Esophagus squamous epithelium (tissue), 5 donors: ENCODE measurements at places on chromosomes 6 and 20.
A peak's percentile ranks its signal among the peaks of the same experiment; 100 is the strongest.

GRCh38 chr6:140047321-140047720 is 672.9 kb upstream of the CITED2 start:
- DNase-seq: no peak
- H3K4me3 ChIP-seq: no peak overlapping the region
- no peaks in the 10 kb centered on the region for H3K36me3 ChIP-seq
- no peaks in the 10 kb centered on the region for H3K27me3 ChIP-seq

- no peaks in the 10 kb centered on the region for H3K36me3 ChIP-seq
- no peak overlapping the region for H3K4me3 ChIP-seq
Observed at GRCh38 chr6:40482532-40482931, 104.6 kb downstream of the LRFN2 start.

DNA sequence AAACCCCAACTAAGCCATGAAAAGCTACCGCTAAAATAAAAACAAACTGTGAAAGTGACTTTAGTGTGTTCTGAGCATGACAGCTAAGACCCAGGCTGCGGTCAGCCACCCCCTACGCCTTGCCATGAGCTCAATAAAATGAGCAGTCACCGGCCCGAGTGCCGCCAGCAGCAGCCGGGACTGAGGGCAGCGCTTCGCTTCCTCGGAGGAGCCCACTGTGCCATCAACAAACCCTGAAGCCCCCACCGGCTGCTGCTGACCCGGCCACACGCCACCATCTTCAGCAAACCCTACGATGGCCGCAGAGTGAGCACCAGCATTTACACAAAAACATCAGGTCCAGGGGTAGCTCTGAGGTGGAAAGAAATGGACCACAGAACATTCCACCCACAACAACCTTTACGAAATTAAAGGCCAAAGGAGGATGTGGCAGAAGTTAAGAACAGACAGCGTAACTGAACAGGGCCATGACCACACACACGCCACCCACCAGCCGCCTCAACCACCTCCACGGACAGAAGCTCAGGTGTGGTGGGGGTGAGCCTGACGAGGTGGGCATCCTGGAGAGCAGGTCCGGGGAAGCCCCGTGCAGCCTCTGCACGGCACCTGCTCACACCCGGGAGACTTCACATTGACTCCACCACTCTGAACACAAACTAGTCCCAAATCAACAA is 67.0 kb downstream of the THBS2 start:
- H3K27ac ChIP-seq: no peak overlapping the region
- H3K4me1 ChIP-seq: no peaks in the 10 kb centered on the region
- no peak overlapping the region for H3K4me3 ChIP-seq

DNA sequence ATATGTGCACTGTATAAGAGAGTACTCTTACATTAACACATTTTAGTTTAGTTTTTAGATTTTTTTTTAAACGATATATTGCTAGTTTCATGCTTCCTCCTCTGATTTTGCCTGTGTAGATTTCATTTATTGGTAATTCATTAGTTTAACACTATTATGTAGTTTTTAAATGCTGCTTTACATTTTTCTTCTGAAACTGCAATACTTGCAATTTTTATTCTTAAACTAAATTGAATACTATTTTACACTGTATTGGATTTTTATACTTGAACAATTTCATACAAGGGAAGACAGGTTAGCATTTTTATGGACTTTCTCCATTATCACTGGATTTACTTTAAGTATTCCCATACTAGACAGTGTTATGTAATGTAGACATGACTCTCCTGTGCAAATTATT is 12.2 kb downstream of the RBM24 start:
- DNase-seq: no peak
- no peaks in the 10 kb centered on the region for H3K27me3 ChIP-seq
- H3K36me3 ChIP-seq: no peaks in the 10 kb centered on the region
- no peak overlapping the region for H3K4me3 ChIP-seq
- H3K27ac ChIP-seq: no peak overlapping the region

DNA sequence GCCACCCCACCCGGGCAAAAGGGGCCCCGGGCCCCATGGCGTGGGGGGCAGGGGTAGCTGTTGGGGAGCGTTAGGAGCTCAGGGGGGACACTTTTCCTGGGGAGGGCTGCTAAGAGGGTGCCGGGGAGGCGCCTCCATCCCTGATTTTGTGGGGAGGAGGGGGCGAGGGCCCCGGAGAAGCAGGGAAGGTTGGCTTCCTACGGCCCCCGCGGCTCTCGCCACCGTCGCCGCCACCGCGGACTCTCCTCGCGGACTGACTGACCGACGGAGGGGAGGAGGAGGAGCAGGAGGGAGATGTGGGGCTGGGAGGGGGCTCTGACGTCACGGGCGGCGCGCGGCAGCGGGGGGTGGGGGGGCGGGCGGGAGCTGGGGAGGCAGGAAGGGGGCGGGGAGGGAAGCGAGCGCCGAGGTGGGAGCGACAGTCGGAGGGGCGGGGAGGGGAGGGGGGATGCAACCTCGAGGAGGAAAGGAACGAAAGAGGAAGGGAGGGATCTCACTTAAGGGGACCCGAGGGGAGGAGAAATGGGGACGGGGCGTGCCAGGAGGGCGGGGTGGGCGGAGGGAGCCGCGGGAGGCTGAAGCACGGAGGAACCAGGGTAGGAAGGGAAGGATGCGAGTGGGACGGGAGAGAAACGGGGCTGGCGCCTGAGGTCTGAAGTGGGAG is 5.1 kb downstream of the GABBR1 start:
- H3K4me1 ChIP-seq: peaks cover 22% of the 10 kb centered on the region
- H3K4me3 ChIP-seq: peak overlapping the region; percentile 35
- H3K27me3 ChIP-seq: no peaks in the 10 kb centered on the region
- no peak for DNase-seq
- H3K36me3 ChIP-seq: no peaks in the 10 kb centered on the region
- H3K27ac ChIP-seq: peak overlapping the region; percentile 80

DNA sequence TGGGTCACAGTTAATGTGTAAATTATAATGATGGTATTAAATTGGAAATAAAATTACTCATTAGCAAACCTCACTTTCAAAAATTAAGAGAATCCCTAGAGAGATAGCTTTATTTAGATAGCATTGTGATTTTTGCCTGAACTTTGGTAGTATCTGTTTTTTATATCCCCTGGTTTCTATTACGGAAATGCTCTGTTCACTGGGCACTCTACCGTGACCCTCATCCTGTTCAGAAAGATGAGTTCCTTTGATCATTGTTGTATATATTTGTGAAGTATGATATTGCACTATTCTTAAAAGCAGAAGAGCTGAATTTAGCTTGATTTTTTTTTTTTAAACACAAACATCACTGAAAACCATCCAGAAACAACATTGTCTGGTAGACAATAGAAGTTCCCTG is 1143.8 kb upstream of the MAP3K7 start:
- DNase-seq: no peak
- no peaks in the 10 kb centered on the region for H3K4me1 ChIP-seq
- no peak overlapping the region for H3K27ac ChIP-seq
- no peaks in the 10 kb centered on the region for H3K36me3 ChIP-seq
- no peaks in the 10 kb centered on the region for H3K27me3 ChIP-seq
- no peak overlapping the region for H3K4me3 ChIP-seq

DNA sequence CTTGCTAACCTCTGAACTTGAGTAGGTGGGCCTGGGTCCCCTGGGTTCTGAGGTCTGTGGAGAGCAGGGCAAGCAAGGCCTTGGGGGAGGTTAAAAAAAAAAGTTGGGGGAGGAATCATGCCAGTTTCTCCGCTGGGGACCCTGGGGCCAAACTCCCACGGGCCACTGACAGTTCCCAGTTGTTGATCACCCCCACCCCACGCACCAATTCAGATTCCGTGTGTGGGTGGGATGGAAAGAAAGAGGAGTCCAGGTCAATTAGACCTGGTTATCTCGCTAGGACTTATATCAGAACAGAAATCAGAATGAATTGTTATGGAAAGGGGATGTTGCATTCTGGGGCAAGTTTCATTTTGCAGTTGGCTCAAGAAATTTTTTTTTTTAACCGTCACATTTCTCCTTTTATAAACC is 46.7 kb upstream of the SUPT3H start:
- peaks cover 47% of the 10 kb centered on the region for H3K4me1 ChIP-seq
- H3K27me3 ChIP-seq: no peaks in the 10 kb centered on the region
- H3K4me3 ChIP-seq: peak overlapping the region; percentile 79
- DNase-seq: no peak
- no peaks in the 10 kb centered on the region for H3K36me3 ChIP-seq

DNA sequence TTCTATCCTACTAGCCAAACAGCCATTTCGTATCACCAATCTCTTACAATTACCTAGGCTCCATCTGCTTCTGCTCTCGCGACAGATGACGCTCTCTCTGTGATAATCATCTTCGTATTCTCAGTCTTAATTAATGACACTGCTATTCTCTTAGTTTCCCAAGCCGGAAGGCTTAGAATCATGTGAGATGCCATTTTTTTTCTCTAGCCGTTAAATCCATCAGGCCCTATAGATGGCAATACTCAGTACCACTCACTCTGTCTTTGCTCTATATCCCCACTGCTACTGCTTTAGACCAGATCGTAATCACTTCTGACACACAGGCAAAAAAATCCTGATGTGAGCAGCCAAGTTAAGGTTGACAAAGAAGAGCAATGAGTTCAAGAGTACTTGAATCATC is 2.1 kb upstream of the THEMIS start:
- H3K36me3 ChIP-seq: no peaks in the 10 kb centered on the region
- H3K27ac ChIP-seq: no peak overlapping the region
- no peak overlapping the region for H3K4me3 ChIP-seq
- no peaks in the 10 kb centered on the region for H3K27me3 ChIP-seq
- no peaks in the 10 kb centered on the region for H3K4me1 ChIP-seq
- no peak for DNase-seq

DNA sequence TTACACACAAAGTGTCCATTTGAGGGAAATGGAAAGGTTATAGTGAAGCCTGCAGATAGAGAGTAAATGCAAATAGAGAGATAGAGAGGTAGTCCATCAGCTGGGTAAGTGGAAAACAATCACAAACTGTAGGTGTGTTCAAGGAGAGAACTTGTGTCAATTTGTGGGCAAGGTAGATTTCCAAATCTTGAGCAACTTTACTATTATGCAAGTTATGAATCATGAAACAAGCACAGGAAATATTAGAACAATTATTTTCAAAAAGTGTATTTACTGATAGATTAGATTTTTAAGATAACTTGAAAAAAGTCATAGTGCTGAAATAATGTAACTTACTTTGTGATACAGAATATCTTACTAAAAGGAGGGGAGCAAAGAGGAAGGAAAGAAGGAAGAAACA is 792.9 kb downstream of the EYS start:
- H3K4me1 ChIP-seq: no peaks in the 10 kb centered on the region
- no peaks in the 10 kb centered on the region for H3K36me3 ChIP-seq
- no peak for DNase-seq
- no peak overlapping the region for H3K4me3 ChIP-seq
- no peak overlapping the region for H3K27ac ChIP-seq
